Activated naive CD8-positive, alpha-beta T cell treated with anti-CD3 and anti-CD28 coated beads for 36 hours (primary cell): ENCODE measurements at places on chromosomes 12 and 14. TPM values are rescaled to one million over a fixed set of nuclear protein-coding genes. Genes with fewer than 3 reads are reported as not detected.

DNA sequence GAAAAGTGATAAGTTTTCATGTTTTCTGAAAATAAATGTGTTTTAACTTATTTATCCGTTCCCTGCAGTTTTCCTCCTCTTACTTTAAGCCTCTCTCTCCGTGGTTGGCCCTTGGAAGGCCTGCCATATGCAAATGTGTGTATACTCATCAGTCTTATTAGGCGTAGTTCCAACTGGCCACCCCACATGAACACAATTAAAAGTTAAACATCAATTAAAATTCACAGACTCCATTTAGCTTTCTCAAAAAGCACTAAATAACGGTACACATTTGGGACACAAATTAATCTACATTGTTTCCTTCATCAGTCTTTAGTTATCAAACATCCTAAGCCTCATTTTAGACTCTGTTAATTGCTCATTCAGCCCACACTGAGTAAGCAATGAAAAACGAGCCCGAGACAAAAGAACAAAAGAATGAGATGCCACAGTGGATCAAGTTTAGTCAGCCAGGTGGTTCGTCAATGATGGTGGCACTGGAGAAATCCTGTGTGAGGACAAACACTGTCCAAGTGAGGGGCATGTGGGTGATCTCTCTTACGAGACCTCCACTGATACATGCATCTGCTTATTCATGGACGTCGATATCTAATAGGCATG, 76.0 kb upstream of the TMCC3 start:
- DNase-seq = no peak
- H3K4me1 ChIP-seq = no peaks in the 10 kb centered on the region
- peaks cover 5% of the 10 kb centered on the region for H3K27me3 ChIP-seq
- H3K36me3 ChIP-seq = no peaks in the 10 kb centered on the region
- H3K4me3 ChIP-seq = no peak overlapping the region
- no peak overlapping the region for H3K27ac ChIP-seq

- H3K4me3 ChIP-seq = no peak overlapping the region
- H3K4me1 ChIP-seq = peaks cover 12% of the 10 kb centered on the region
- peak overlapping the region; percentile 31 for H3K27ac ChIP-seq
- DNase-seq = no peak
- no peaks in the 10 kb centered on the region for H3K36me3 ChIP-seq
Measured at GRCh38 chr14:92768795-92769194, 20.4 kb upstream of the LGMN start.

DNA sequence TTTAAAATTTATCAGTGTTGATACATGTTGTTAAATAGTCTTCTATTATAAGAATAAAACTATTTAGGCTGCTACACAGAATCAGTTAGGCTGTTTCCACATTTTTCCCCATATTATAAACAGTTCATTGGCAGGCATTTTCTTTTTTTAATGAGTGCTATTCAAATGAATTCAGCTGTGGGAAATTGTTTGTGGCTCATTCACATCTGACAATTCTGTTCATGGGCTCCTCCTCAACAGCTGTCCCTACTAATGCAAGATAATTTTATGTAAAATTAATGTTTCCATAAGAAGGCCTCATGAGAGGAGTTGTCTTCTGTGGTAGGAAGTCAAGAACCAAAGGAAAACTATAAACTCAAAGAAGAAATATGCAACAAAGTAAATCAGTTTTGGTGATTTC, 218.0 kb downstream of the PPFIA2 start:
- H3K4me1 ChIP-seq = no peaks in the 10 kb centered on the region
- DNase-seq = no peak
- H3K36me3 ChIP-seq = no peaks in the 10 kb centered on the region
- no peaks in the 10 kb centered on the region for H3K27me3 ChIP-seq
- no peak overlapping the region for H3K4me3 ChIP-seq
- H3K27ac ChIP-seq = no peak overlapping the region

DNA sequence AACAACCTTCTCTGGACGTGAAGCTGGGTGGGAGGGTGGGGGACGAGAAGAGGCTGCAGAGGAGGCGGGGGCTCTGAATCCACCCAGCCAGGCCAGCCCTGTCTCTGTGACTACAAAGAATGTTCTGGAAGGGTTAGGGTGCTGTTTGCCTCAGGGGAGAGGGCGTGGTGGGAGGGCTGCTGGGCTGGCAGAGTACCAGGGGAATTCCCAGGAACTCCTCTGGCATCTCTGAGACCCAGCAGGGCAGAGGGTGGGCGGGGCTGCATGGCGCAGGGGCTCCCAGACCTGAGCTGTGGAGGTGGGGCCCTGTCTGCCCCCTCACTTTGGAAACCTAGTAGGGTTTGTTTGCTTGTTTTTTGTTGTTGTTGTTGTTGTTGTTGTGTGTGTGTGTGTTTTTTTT, 45.5 kb upstream of the FZD10 start:
- H3K27me3 ChIP-seq = peaks cover 26% of the 10 kb centered on the region
- H3K36me3 ChIP-seq = peaks cover 1% of the 10 kb centered on the region
- no peak overlapping the region for H3K4me3 ChIP-seq
- DNase-seq = no peak

DNA sequence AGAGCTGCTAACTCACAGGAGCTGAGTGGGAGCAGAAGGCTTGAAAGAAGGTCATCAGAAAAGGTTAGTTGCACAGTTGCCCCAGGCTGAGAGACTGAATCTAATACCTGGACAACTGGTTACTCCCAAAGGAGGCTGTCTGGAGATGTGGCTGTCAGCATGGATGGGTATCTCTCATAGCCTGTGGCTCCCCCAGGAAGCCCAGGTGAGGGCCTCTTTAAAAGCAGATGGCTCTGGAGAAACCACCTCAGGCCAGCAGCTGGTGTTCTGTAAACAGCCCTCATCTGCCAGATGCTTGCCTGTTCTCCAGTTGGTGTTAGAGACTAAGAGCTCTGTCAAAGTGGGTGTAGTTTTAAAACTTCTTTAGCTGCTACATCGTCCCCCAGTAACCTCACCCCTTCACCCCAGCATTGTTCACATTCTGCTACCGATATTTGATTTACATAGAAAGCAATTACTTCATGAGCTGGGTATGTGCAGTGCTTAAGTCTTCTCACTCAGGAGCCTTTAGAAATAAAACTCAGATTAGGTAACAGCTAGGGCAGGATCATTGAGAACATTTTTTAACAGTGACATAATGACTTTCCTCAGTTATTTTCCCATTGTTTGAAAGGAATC, 25.8 kb downstream of the DACT1 start:
- no peaks in the 10 kb centered on the region for H3K36me3 ChIP-seq
- H3K27me3 ChIP-seq = no peaks in the 10 kb centered on the region
- no peak for DNase-seq

GRCh38 chr12:3745152-3745551, 7.8 kb downstream of the CRACR2A start:
- peaks cover 26% of the 10 kb centered on the region for H3K4me1 ChIP-seq
- no peak for DNase-seq
- H3K27me3 ChIP-seq = no peaks in the 10 kb centered on the region
- peaks cover 48% of the 10 kb centered on the region for H3K36me3 ChIP-seq

DNA sequence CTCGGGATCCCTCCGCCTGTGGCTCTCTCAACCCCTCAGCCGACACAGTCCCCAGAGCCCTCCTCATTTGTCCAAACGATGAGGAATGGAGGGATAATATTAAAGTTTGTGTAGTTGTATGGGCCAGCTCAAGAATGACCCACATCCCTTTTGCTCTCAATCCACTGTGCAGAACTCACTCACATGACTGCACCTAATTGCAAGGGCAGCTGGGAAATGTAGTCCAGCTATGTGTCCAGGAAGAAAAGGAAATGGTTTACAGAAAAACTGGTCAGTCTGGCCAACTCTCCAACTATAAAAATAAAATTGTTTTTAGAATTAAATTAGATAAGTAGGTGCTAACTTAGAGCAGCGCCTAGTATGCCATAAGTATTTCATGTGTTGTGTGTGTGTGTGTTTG, 66.6 kb downstream of the GALNT8 start:
- H3K27ac ChIP-seq = no peak overlapping the region
- no peaks in the 10 kb centered on the region for H3K27me3 ChIP-seq
- peaks cover 1% of the 10 kb centered on the region for H3K36me3 ChIP-seq
- no peak for DNase-seq

DNA sequence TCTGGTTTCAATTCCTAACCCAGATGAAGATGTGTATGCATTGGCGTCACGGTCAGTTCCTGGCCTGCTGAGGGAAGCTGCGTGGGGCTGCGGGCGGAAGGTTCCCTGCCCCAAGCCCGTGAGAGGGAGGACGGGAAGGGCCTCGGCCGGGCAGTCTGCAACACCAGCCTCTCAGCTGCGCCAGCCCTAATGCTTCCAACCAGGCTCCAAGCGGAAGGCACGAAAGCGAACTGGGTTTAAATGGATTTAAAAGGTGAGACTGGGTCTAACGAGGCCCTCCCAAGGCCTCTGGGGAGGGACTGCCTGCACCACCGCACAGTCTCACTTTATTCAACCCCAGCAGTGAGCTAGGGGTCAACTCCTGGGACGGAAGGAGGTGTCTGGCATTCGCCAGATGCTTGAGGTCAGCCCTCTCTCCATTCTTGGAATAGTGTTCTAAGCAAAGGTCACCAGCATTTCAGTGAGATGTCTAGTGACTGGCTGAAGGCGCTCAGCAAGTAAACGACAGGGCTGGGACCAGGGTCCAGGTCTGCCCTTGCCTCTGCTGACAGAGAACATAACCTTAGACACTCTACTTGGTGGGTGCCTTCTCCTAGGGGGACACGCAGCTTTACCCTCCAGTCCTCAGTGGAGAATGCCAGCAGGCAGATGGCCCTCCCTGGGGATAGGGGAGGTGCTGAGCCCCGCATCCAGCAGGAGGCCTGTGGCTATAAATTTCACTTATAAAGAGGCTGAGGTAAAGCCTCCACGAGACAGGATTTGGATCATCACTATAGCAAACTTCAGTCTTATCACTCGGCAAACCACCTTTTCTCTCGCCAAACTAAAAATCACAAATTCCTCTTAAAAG, 92.2 kb downstream of the PIWIL1 start:
- no peaks in the 10 kb centered on the region for H3K4me1 ChIP-seq
- no peaks in the 10 kb centered on the region for H3K36me3 ChIP-seq
- no peak for DNase-seq
- no peak overlapping the region for H3K27ac ChIP-seq

GRCh38 chr12:84508851-84509260, 403.7 kb downstream of the SLC6A15 start:
- no peaks in the 10 kb centered on the region for H3K27me3 ChIP-seq
- no peaks in the 10 kb centered on the region for H3K4me1 ChIP-seq
- H3K27ac ChIP-seq = no peak overlapping the region
- no peak for DNase-seq

DNA sequence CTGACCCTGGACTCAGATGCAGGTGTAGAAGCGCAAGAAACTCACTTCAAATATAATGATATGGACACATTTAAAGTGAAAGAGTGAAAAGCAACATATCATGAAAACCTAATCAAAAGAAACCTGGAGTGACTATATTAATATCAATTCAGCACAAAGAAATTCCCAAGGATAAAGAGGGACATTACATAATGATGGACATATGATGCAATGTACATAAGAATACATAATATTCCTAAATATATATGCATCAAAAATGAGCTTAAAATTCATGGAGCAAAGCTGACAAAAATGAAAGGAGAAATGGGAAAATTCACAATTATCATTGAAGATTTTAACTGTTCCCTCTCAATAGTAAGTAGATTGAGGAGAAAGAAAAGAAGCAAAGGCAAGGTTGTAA, 24.6 kb downstream of the PTPRR start:
- H3K27ac ChIP-seq = no peak overlapping the region
- no peaks in the 10 kb centered on the region for H3K36me3 ChIP-seq
- no peak overlapping the region for H3K4me3 ChIP-seq
- no peaks in the 10 kb centered on the region for H3K4me1 ChIP-seq
- H3K27me3 ChIP-seq = no peaks in the 10 kb centered on the region
- DNase-seq = no peak

DNA sequence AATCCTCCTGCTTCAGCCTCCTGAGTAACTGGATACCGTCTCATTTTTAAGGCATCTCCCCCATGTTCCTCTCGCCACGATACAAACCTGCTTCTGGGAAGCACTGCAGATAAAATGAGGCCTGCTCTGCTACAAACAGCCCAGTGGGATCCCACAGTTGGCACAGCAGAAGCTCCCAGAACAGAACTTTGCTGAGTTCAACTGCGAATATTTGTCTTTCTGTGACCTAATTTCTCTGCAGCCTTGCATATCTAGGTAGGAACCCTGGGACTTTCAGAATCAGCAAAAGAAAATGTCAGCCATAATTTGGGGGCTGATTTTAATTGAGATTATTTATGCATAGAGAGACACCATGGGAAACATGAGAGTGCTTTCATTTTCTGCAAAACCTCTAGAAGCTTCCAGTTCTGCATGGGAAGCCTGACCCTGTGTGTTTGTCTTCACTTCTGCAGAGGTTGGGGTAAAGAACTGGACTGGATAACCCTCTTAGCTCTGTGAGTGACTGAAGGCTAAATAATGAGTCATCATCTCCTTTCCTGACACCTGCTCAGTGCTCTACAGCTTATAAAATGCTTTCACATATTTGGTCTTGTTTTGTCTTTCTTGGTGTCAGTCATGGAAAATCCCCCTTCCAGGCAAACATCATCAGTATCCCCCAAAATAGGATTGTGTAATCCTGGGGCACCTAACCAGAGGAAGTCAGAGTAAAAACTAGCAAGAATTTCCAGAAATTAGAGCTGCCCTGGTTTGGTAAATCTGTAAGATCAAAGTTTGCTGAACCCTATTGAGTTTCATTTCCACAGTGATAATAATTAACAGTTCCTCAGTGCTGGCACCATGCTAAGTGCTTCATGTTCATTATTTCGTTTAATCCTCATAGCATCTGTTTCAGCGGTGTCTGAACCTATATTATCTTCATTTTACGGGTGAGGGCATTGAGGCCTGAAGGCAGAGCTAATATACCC, 185.8 kb downstream of the SLC15A4 start:
- no peak overlapping the region for H3K27ac ChIP-seq
- H3K27me3 ChIP-seq = peaks cover 7% of the 10 kb centered on the region
- no peak for DNase-seq
- no peak overlapping the region for H3K4me3 ChIP-seq
- no peaks in the 10 kb centered on the region for H3K4me1 ChIP-seq

- H3K36me3 ChIP-seq = no peaks in the 10 kb centered on the region
- H3K27ac ChIP-seq = no peak overlapping the region
- no peak for DNase-seq
- no peak overlapping the region for H3K4me3 ChIP-seq
- no peaks in the 10 kb centered on the region for H3K4me1 ChIP-seq
Measured at GRCh38 chr12:21985155-21985554, 43.9 kb upstream of the ABCC9 start.

Gene KRT3
- total RNA-seq = not detected

Gene TMPRSS12
- not detected for total RNA-seq

Gene TAC3
- 0.32 TPM for total RNA-seq

Gene AMDHD1
- total RNA-seq = 1.5 TPM
